ENCODE measurements at places on chromosomes 5 and 9.

GRCh38 chr5:80507663-80508062 lies 19.8 kb downstream of the FAM151B start:
- no peak for DNase-seq

- no peak for DNase-seq
Measured at GRCh38 chr9:138022121-138022741, 144.6 kb downstream of the CACNA1B start.

DNA sequence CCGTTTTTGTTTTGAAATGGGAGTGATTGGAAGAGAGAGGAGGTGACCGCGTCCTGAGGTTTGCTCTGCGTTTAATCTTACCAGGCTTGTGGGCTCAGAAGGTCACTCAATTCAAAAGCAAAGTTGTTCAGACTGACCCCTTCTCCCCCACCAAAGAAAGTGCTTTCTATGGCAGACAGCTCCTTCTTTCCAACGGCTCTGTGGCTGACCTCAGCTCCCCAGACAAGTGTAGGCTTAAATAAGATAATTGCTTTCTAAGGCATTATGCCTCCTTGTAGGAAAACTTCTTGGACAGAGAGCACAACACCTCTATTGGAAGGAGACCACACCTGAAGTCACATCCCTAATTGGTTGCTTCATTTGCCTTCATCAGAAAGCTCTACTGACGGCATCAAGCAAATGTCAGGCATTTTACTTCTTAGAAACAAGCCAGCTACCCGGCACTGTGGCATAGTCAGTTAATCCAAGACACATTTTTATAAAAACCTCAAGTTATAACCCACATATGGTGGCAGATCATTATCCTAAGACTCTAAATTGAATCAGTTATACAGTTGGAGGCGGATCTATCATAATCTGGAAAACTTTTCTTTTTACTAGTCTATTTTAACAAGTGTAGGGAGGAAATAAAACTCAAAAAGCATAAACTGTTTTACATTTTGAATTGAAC lies 94.9 kb downstream of the TMEM174 start:
- no peak for DNase-seq

DNA sequence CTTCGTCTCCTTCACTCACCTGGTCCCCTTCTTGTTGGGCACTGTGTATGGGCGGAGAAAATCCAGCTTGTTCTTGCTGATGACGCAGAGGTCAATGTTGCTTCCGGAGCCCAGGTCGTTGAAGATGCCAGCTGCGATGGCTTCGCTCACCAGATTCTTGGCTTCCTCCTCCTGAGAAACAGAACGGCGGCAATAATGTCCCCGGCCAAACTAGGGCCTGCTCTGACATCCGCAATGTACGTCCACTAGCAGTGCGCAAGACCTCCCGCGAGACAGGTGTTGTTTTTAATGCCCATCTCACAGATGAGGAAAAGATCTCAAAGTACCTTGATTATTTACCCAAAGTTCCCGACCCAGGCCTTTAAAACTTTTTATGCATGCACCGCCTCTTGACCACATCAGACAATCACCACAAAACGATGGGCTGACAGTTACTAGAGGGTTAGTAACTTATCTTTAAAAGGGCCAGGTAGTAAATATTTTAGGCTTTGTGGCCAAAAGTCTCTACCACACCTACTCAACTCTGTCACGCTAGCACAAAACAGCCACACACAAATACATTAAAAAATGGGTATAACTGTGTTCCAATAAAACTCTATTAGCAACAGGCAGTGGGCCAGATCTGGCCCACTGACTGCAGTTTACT lies 58.4 kb downstream of the PSMB7 start:
- DNase-seq = no peak

DNA sequence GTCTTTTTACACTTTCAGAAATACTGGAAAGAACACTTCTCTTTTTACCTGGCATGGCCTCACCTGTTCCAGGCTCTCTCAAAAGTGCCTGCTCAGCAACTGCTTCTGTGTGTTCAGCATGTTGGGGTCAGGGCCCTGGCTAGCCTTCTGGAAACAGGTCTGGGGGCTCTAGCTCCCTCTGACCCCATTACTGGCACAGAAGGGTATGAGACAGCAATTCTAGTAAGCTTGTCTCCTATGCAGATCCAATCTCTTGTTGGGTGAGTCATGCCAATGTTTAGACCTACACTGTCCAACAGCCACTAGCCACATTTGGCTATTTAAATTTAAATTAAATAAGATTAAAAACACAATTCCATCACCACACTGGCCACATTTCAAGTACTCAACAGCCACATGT lies 80.8 kb downstream of the MAPKAP1 start:
- DNase-seq = no peak

GRCh38 chr5:115977096-115977495 lies 14.8 kb downstream of the LVRN start:
- no peak for DNase-seq
